ENCODE measurements at places on chromosomes 6 and 20.

DNA sequence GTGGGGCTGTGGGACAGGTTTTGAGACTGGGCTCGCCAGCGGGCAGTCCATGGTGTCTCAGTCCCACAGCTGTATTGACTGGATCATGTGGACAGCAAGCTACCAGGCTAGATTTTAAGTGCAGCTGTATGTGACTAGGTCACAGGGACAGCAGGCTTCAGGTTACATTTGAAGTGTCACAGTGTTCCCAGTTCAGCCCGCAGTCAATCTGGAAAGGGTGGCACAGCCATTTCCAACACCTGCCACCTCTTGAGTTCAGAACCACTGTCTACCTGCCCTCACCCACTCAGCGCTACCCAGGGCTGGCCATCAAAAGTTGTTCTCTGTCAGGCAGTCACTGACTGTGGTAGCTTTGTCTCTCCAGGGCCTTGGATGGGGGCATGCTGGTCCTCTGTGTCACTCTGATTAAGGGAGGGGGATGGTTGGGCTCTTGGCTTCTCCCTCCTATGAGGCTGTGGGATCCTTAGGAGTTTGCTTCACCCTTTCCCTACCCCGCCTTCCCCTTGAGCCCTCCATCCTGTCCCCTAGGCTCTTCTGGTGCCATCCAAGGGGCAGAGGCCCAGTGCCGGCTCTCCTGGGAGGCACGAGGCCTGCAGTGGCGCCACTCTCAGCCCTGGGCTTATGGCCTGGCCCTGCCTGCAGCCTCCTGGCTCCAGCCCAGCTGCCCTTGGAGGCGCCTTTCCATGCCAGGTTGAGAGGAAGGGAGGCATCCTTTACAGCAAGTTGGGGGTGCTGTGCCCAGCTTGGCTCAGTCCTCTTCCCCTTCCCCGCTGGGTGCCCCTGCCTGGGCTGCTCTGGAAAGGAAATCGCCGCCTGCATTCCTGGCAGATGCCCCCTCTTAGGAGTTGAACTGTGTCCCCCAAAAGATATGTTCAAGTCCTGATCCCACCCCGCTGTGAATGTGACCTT is 44.9 kb downstream of the PNLDC1 start:
- no peak for DNase-seq

- no peak for DNase-seq
Observed at GRCh38 chr6:11380969-11381744, 148.7 kb upstream of the NEDD9 start.

DNA sequence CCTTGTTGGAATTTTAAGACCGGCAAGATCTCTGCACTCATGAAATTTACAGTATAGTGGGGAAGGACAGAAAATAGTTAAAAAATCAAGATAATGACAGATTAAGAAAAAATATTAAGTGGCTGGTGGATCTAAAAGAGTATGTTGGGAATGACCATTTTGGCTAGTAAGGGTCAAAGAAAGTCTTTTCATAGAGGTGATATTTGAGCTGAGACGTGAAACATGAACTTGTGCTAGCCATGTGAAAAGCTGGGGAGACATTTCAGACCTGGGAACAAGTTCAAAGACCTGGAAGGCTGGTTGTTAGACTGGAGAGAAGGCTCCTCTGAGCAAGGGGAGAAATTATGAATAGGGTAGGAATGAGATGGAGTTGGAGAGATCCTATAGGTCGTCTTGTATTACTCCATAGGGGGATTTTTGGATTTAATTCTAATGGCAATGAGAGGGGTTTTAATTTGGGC is 4.7 kb downstream of the BICRAL start:
- no peak for DNase-seq

DNA sequence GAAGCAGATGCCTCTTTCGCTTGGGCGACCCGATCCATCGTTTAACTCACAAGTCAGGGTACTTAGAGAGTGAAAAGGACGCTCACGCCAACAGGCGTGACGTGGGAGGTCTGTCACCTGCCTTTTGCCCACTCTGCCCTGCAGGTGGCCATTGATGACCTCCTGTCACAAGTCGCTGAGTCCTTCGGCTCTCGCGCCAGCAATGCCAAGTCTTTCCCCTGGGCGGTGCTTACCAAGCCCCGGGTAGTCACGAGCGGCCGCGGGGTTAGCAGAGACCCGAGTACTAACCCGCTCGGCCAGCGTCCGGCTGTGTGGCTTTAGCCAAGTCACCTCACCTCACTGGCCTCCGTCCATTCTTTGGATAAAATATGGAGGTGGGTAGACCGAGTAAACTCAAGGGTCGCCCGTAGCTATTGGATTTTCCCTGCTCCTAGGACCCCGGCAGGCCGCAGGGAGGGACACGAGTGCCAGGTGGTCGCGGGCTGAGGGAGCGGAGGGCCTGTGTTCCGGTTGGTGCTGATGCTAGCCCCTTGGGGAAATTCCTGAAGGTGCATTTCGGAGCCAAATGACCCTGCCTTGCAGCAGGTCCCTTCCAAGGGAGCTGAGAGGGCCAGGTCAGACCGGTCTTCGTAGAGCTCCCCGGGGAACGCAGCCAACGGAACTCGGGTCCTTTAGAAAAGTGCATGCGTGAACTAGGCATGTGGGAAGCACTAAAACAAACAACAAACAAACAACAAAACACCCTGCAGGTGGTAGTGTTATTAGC is 668 bp downstream of the PKIB start:
- DNase-seq = no peak

- no peak for DNase-seq
Observed at GRCh38 chr6:20811109-20811761, 277.0 kb downstream of the CDKAL1 start.

- no peak for DNase-seq
Observed at GRCh38 chr6:22098601-22099031, 198.2 kb downstream of the PRL start.

DNA sequence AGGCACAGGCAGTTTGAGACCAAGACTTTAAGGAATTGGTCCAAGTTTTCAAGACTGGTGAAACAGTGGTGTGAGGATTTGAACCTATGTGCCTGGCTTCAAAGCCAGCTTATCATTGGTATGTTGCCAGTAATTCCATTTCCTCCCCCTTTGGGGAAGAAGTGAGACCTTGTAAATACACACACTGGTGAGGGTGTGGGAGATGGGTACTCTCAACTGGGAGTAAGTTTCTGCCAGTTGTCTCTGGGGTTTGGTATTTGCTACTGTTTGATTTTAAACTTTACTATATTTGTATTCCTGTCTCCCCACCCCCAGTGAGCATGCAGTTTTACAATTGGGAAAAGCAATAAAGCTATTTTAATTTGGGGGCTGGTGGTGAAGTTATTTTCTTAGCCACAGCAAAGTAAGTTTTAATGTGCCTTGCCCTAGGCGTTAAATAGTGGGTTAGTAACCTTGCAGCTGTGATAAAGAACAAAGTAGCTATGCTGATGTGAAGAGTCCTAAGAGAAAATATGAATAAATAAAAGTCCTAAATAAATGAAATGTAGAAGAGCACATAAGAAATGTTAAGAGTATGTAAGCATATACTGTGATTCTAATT is 31.0 kb downstream of the SNX9 start:
- no peak for DNase-seq

- no peak for DNase-seq
Observed at GRCh38 chr6:73565767-73566485, 45.1 kb upstream of the EEF1A1 start.

GRCh38 chr20:38590676-38591473 is 9.9 kb downstream of the ADIG start:
- DNase-seq = no peak

- no peak for DNase-seq
Observed at GRCh38 chr20:23125625-23126191, 39.6 kb upstream of the CD93 start.

All from naive B cell (primary cell).